ENCODE measurements at places on chromosomes 6 and 20. TPM values are rescaled to one million over a fixed set of nuclear protein-coding genes. Genes with fewer than 3 reads are reported as not detected.
A peak's percentile ranks its signal among the peaks of the same experiment; 100 is the strongest.

Gene GPX5
- not detected for total RNA-seq

Gene TMEM217
- total RNA-seq = 1.5 TPM

Gene ARFGEF3
- total RNA-seq = 4.4 TPM

Gene TP53TG5
- not detected for total RNA-seq

Gene EBF4
- 4.0 TPM for total RNA-seq

Gene E2F1
- total RNA-seq = 7.0 TPM

DNA sequence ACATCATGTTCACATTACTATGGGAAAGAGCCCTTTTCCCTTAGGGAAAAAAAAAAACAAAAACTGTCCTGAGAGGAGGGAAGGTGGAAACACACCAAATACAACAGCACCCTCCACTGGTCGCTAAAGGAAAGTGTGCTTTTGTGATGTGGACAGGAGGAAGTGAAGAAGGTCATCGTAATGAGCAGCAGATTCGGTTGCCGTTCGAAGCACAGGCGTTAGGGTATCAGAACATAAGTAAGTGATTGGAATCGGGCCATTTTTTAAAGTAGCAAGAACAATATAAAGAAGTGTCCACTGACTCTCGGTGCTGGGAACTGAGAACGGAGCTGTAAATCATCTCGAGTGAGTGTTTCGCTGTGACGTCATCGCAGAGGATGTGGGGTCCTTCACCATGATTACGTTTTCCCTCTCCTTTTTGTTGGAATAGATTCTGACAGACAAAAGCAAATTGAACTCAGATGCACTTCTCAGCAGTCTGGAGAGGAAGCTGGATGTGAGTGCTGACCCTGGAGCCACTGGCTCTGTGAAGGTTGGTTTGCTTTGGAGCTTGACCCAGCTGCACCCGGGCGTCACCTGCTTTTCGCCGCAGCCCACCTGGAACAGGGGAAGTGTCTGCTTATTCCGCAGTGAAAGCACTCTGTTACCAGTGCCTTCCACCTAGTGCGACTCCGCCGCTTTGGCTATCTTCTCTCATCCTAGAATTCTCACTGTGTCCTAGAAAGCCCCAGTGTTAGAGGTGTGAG lies 203.6 kb upstream of the GMDS start:
- no peaks in the 10 kb centered on the region for H3K4me1 ChIP-seq
- no peaks in the 10 kb centered on the region for H3K27me3 ChIP-seq
- DNase-seq = peak; percentile 17

DNA sequence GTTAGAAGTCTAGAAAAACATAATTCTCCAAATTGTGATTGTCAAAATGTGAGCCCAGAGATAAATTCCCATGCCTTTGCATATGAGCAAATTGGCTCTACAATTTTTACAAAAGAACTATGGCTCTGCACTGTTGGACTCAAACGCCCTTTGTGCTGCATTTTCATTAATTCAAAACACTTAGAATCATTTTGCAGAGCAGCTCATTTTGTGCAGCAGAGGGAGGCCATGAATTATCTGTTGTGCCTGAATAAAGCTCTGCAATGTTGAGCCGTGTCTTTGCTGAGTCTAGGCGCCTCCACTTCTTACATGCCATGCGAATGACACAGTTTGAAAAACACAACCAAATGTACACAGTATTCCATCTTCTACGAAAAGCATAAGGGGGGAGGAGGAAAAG lies 230.2 kb downstream of the PRKN start:
- DNase-seq = no peak
- no peaks in the 10 kb centered on the region for H3K27me3 ChIP-seq
- H3K36me3 ChIP-seq = no peaks in the 10 kb centered on the region
- no peak overlapping the region for H3K4me3 ChIP-seq
- no peak overlapping the region for H3K27ac ChIP-seq

DNA sequence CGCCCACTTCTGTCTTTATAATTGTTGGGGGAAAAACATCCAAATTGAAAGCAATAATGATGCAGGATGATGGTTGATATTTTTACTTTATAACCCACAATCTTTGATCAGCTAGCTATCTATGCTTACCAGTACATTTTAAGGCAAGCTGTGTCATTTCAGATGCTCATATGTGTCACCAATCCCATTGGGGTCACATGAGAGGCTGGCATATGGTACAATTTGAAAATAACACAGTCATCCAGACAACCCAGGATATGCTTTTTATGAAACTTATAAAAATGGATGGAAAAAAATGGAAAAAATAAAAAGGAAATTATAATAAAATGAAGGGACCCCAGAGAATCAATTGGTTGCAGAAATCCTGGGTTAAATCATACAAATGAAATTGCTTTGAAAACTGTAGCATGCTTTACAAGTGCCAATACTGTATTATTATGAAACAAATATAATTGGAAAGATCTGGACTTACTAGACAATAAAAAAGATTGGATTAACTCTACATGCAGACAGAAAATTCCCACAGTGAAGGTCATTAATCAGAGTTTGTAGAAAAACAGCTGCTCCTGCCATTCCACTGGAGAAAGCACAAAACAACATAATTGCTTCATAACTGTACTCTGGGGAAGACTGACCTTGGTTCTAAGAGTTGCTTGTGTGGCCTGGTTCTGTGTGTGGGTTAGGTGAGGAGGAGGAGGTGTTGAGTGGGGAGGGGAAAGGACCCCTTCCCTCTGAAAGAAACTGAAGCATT lies 13.3 kb upstream of the PRIM2 start:
- no peaks in the 10 kb centered on the region for H3K27me3 ChIP-seq
- DNase-seq = no peak
- H3K4me3 ChIP-seq = no peak overlapping the region

DNA sequence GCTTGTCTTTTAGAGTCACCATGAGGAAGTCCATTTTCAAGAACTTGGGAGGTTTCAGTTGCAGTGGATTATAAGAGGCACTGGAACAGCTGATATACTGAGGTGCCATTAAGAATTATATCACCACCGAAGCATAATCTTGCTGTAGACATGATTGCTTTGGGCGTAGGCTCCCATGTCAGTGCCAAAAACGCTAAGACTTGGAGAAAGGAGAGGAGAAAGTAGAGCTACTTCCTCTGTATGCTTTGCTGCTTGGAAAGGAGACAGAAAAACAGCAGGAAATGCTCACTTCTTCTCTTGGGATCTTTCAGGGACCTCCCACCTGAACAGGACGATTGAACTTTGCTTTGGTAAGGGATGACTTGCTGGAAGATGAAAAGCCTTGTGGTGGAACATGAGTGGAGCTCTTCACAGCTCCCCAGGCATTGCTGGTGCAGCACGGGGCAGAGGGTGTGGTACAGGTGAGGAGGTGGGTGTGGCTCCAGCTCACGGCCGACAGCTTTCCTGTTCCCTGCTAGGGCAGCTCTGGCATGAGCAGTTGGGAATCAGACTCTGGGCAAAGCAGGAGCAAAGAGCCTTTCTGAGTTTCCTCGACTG lies 190.4 kb upstream of the JAG1 start:
- no peaks in the 10 kb centered on the region for H3K27me3 ChIP-seq
- H3K4me1 ChIP-seq = peaks cover 6% of the 10 kb centered on the region
- peak overlapping the region; percentile 18 for H3K27ac ChIP-seq

- H3K4me3 ChIP-seq = no peak overlapping the region
- DNase-seq = no peak
- no peaks in the 10 kb centered on the region for H3K4me1 ChIP-seq
- H3K27ac ChIP-seq = no peak overlapping the region
These were observed 608.0 kb upstream of the EPHA7 start for GRCh38 chr6:94027374-94027773.

- no peak overlapping the region for H3K27ac ChIP-seq
- DNase-seq = peak; percentile 58
- H3K27me3 ChIP-seq = no peaks in the 10 kb centered on the region
- H3K4me1 ChIP-seq = peaks cover 23% of the 10 kb centered on the region
- H3K4me3 ChIP-seq = no peak overlapping the region
These were observed 11.2 kb downstream of the ZBTB2 start for GRCh38 chr6:151379933-151380847.

DNA sequence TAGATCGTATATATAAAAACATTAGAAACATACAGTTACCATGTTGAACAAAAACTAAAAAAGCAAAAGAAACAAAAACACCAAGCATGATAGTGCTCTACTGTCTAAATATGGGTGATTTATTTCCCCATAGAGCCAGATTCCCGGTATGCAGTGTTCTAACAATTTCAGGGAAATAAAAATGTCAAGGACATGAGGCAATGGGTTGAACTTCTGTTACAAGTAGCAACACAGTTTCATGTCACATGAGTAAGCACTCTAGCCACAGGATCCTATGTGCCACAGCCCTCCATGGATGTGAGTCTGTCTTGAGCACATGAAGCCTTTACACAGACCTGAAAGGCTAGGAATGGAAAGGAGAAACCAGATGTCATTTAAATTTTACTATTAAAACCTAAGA lies 96.0 kb downstream of the MAP3K5 start:
- no peaks in the 10 kb centered on the region for H3K27me3 ChIP-seq
- H3K27ac ChIP-seq = peak overlapping the region; percentile 80
- H3K36me3 ChIP-seq = no peaks in the 10 kb centered on the region
- H3K4me3 ChIP-seq = no peak overlapping the region

DNA sequence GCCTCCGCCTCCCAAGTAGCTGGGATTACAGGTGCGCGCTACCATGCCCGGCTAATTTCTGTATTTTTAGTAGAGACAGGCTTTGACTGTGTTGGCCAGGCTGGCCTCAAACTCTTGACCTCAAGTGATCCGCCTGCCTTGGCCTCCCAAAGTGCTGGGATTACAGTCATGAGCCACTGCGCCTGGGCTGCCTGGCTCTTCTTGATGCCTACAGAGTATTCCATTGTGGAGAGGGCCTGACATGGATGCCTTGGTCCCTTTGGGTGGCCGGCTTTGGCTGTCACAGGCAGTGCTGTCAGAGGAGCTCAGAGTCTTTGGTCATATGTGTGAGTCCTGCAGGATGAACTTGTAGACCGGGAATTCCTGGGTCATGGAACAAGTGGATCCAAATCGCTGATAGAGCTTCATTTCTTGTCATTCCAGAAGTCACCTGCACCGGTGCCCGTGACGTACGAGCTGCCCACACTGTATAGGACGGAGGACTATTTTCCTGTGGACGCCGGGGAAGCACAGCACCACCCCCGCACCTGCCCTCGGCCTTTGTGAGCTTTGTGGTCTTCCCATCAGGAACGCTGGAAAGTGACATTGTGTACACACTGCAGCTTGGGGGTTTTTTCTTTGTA lies 55.1 kb downstream of the ADNP start:
- DNase-seq = no peak
- H3K27me3 ChIP-seq = no peaks in the 10 kb centered on the region
- no peaks in the 10 kb centered on the region for H3K36me3 ChIP-seq
- H3K4me1 ChIP-seq = no peaks in the 10 kb centered on the region
- H3K4me3 ChIP-seq = no peak overlapping the region

DNA sequence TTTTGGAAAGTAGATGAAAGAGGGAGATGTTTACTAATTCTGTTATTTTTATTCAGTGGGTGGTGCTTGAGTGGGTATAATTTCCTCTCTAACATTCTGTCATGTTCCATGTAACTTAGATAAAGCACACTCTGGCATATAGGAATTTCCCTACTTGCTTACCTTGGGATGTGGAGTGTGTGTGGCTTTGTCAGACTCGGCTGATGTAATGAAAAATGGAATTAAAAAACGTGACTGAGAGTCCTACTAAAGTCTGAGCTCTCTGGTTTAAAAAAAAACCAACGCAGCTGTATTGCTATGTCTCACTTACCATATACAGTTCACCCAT lies 98.3 kb downstream of the JARID2 start:
- H3K36me3 ChIP-seq = no peaks in the 10 kb centered on the region
- H3K4me1 ChIP-seq = peaks cover 13% of the 10 kb centered on the region
- DNase-seq = no peak
- no peak overlapping the region for H3K27ac ChIP-seq

DNA sequence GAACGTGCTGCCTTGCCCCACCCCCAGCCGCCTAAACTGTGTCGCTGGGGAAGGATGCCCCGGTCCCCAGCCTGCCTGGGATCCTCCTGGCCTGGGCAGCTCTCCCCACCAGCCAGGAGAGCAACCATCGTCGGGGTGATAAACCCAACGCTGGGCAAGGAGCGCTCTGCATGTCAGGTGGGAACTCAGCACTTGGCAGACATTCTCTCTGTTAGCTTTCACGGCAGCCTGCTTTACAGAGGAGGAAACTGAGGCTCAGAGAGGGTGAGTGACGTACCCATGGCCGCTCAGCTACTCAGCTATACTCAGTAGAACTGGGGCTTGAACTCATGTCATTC lies 37.9 kb downstream of the RBM38 start:
- H3K27ac ChIP-seq = no peak overlapping the region
- H3K4me3 ChIP-seq = no peak overlapping the region
- no peaks in the 10 kb centered on the region for H3K27me3 ChIP-seq
- no peaks in the 10 kb centered on the region for H3K36me3 ChIP-seq
- peaks cover 6% of the 10 kb centered on the region for H3K4me1 ChIP-seq
- no peak for DNase-seq

GRCh38 chr6:158232316-158233213 lies 64.4 kb downstream of the GTF2H5 start:
- no peaks in the 10 kb centered on the region for H3K36me3 ChIP-seq
- H3K4me3 ChIP-seq = no peak overlapping the region
- H3K27ac ChIP-seq = peak overlapping the region; percentile 73
- peak; percentile 69 for DNase-seq
- no peaks in the 10 kb centered on the region for H3K27me3 ChIP-seq

GRCh38 chr6:7264041-7264440 lies 49.0 kb downstream of the SSR1 start:
- no peak overlapping the region for H3K27ac ChIP-seq
- H3K4me3 ChIP-seq = no peak overlapping the region
- H3K36me3 ChIP-seq = no peaks in the 10 kb centered on the region
- no peaks in the 10 kb centered on the region for H3K27me3 ChIP-seq
- DNase-seq = peak; percentile 16

DNA sequence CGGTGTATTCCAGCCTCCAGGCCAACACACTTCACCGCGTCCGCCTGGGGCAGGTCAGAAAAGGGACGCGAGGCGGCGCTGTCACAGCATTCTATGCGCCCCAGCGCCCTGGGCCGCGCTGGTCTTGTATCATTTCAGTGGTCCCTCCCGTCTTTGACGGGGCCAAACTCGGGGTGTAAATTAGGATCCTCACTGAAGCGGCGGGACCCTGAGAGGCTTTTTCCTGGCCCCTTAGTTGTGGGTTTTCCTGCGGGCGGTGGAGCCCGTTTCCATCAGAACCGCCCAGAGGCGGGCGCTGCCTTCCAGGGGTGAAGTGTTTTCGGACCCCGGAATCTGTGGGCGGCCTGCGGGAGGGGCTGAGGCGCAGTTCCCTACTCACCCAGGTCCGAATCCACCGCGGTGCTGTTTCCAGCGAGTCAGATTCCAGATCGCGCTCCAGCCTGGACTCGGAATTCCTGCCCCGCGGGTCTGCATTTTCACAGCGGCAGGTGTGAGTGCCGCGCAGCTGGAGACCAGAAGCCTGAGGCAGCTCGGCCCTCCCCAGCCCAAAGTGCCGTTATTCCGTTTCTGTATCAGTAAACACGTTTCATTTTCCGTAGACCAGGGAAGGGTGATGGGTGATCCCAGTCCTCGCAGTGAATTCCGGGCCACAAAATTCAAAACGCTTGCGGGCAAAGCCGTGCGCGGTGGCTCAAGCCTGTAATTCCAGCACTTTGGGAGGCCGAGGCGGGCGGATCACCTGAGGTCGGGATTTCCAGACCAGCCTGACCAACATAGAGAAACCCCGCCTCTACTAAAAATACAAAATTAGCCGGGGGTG lies 3.9 kb upstream of the MICB start:
- peaks cover 4% of the 10 kb centered on the region for H3K27me3 ChIP-seq
- no peak overlapping the region for H3K4me3 ChIP-seq
- H3K4me1 ChIP-seq = peaks cover 9% of the 10 kb centered on the region
- DNase-seq = peak; percentile 82
- no peaks in the 10 kb centered on the region for H3K36me3 ChIP-seq
